ENCODE measurements at places on chromosomes 2 and 18.

- no peak for DNase-seq
Measured at GRCh38 chr2:21346984-21347383, 223.2 kb downstream of the TDRD15 start.

- DNase-seq = no peak
Measured at GRCh38 chr2:155026651-155027174, 328.2 kb downstream of the KCNJ3 start.

- DNase-seq = no peak
Measured at GRCh38 chr2:45418532-45418931, 192.5 kb downstream of the SRBD1 start.

GRCh38 chr2:30679426-30680088, 127.7 kb downstream of the CAPN13 start:
- no peak for DNase-seq

Data from non-pigmented ciliary epithelial cell (primary cell).